Subcutaneous preadipocyte (primary cell): ENCODE measurements at places on chromosomes 4 and X. TPM values are rescaled to one million over a fixed set of nuclear protein-coding genes. Genes with fewer than 3 reads are reported as not detected.

Gene MUC7
- not detected in 2 replicates for total RNA-seq

Gene BLTP1
- total RNA-seq = 80.8 and 83.3 TPM in 2 replicates

Gene COX7B2
- not detected in 2 replicates for total RNA-seq

Gene GLUD2
- total RNA-seq = 2.5 and 3.7 TPM in 2 replicates

Gene FAM47A
- total RNA-seq = not detected in 2 replicates

Gene GPR173
- total RNA-seq = 3.1 and 3.3 TPM in 2 replicates

Gene POU4F2
- not detected in 2 replicates for total RNA-seq

Gene ATOH1
- not detected in 2 replicates for total RNA-seq

Gene OPN1LW
- total RNA-seq = not detected in 2 replicates

Gene SLC9A7
- 30.5 and 37.5 TPM in 2 replicates for total RNA-seq

Gene KLB
- not detected in 2 replicates for total RNA-seq

Gene ZNF518B
- total RNA-seq = 17.3 and 28.3 TPM in 2 replicates

Gene CSAG1
- total RNA-seq = not detected in 2 replicates

Gene CRMP1
- total RNA-seq = under 0.01 TPM in 1 of 2 replicates, not detected in the other

Gene WDR17
- 1.8 and 3.3 TPM in 2 replicates for total RNA-seq

Gene CXorf65
- not detected in 2 replicates for total RNA-seq

Gene GATB
- 20.6 and 23.3 TPM in 2 replicates for total RNA-seq

Gene PPEF2
- under 0.01 TPM in 1 of 2 replicates, not detected in the other for total RNA-seq
